ENCODE measurements at places on chromosomes 4 and X.

DNA sequence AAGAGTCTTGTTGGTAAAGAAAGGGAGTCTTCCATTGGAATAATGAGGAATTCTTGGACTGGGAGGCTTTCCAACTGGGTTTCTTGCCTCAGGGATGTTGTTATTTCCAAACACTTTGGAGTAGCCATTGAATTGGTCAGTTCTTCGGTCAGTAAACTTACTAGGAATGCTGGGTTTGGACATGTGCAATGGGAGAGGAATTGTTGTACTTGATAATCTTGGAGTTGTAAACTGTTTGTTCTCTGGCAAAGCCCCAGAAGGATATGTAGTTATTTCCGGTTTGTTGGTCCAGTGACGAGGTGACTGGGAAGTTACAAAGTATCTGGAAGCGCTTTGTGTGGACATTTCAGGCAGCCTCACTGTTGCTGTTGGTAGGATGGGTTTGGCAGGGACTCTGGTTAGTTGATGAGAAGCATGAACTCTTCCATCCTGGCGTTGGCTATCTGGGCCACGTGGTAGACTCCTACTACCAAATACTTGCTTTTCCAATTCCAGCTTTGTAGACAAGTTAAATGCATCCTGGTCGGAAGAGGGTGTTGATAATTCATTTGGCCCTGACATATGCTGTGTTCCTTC lies 25.9 kb downstream of the MXRA5 start:
- no peak for DNase-seq

DNA sequence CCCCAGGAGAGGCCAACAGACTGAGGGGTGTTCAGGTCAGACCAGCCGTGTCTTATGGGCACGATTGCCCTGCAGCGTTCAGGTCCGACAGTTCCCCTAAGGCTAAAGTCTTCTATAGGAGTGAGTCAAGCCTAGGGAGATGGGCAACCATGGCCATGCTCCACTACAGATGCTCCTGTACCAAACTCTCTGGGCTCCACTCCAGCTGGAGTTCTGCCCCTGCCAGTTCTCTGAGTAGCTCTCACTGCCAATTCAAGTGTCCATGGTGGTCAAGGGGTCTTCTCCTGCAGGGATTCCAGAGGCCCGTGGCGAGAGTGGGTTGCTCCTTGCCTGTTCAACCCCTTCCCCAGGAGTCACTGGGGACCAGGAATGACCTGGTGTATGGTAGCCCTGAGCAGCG lies 38.2 kb downstream of the BEX3 start:
- no peak for DNase-seq

- DNase-seq, result peak; percentile 74
Measured at GRCh38 chr4:185903205-185903604, 91.2 kb upstream of the SORBS2 start.

GRCh38 chrX:79336869-79337815 lies 30.0 kb downstream of the ITM2A start:
- no peak for DNase-seq

DNA sequence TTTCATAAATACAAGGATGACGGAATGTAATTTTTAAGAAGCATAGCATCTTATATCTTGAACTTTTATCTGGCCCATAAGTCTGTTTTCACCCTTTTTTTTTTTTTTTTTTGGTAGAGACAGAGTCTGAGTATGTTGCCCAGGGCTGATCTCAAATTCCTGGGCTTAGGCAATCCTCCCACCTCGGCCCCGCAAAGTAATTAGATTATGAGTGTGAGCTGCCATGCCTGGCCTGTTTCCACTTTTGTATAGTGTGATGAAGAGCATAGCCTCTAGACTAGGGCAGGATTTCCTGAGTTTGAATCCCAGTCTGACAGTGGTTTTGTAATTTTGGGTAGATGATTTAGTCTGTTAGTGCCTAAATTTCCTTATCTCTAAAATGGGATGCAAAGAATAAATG lies 11.0 kb downstream of the STIM2 start:
- DNase-seq, result peak; percentile 75

DNA sequence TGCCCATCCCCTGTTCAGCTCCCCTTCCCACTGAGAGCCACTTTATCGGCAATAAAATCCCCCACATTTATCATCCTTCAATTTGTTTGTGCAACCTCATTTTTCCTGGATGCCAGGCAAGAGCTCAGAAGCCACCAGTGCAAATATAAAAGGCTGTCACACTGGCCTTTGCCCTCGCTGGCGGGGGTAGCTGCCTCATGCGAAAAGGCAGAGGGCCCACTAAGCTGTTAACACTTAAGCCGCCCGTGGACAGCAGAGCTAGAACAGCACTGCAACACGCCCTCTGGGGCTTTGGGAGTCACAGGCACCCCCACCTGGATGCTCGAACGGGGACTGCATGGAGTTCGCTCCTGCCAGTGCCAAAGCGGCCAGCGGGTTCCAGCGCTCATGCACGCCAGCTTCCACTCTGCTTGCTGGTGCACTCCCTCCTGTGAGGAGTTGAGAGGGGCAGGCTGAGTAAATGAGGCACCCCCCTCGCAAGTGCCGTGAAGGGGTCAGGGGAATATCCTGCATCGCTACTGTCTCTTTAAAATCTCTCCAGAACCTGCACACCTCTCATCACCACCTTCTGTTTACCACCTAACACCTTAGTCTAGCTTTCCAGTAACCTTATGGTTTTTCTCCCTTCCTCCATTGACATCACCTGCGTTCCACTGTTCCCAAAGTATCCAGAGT lies 99.5 kb downstream of the SORBS2 start:
- no peak for DNase-seq

GRCh38 chr4:17120761-17121160 lies 222.3 kb upstream of the LDB2 start:
- no peak for DNase-seq

- DNase-seq, result no peak
Measured at GRCh38 chrX:22148565-22148964, 116.4 kb downstream of the PHEX start.

DNA sequence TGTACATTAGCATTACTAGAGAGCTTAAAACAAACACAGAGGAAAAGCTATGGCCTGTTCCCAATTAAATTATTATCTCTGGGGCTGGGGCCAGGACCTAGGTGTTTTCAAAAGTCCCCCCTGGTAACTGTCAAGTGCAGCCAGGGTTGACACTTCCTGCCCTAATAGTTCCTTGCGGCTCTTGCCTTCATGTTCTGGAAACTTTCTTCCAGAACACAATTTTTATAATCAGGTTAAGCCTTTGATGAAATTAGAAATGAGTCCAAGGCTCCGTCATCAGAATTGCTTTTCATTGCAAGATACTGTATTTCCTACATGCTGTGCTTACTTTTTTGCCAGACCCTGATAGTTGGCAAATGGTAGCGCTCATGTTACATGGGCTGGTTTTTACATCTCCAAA lies 229.6 kb downstream of the UNC5C start:
- DNase-seq, result no peak

- no peak for DNase-seq
Measured at GRCh38 chr4:26144526-26145155, 176.2 kb upstream of the RBPJ start.

GRCh38 chrX:115562480-115562847 lies 1.5 kb downstream of the PLS3 start:
- DNase-seq, result no peak

Measured in epithelial cell of esophagus (primary cell).